ENCODE measurements at places on chromosomes 1 and 21.

- DNase-seq: no peak
Observed at GRCh38 chr1:51663105-51663504, 46.2 kb downstream of the OSBPL9 start.

DNA sequence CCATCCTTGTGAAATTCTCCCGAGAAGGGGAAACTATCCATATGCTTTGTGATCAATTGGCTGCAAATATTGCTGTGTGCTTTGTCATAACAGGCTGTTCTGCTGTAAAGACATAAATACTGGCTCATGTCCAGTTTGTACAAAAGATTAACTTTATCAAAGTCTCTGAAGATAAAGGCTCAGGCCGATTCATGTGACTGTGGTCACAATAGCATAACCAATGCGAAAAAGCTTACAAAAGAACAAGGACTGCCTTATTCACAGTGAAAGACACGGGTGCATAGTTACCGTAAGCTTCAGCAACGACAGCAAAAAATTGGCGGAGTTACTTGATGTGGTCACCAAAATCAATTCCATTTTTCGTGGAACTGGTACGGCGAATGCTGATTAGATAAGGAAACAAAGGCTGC, 173.6 kb upstream of the CHRM3 start:
- DNase-seq: no peak

GRCh38 chr1:58844176-58844575, 60.3 kb upstream of the JUN start:
- no peak for DNase-seq

- DNase-seq: no peak
Observed at GRCh38 chr1:229710746-229711145, 84.7 kb downstream of the URB2 start.

DNA sequence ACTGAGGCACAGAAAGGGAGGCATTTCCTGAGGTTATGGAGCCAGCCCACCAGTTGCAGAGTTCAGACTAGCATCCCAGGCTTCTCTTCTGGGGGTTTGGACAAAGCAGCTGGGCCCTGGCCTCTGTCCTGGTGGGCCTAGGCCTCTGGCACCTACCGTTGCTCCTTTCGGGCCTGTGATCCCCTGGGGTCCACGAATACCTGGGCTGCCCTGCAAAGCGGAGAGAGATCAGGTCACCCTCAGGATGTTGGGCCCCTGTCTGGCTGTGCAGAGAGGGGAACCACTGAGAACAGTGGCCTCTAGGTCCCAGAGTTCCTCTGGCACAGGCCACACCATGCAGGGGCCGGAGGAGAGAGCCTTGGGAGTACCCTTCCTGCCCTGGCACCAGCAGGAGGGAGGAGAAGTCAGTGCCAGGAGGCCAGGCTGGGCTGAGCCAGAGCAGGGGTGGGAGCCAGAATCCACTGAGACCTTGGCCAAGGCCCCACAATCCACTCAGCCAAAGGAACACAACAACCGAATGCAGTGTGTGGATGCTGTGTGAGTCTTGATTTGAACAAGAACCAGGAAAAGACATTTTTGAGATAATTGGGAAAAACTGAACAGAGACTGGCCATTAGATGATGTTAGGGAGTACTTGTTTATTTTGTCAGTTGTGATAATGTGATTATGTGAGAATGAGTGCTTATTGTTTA, 8.9 kb downstream of the COL9A2 start:
- DNase-seq: no peak

DNA sequence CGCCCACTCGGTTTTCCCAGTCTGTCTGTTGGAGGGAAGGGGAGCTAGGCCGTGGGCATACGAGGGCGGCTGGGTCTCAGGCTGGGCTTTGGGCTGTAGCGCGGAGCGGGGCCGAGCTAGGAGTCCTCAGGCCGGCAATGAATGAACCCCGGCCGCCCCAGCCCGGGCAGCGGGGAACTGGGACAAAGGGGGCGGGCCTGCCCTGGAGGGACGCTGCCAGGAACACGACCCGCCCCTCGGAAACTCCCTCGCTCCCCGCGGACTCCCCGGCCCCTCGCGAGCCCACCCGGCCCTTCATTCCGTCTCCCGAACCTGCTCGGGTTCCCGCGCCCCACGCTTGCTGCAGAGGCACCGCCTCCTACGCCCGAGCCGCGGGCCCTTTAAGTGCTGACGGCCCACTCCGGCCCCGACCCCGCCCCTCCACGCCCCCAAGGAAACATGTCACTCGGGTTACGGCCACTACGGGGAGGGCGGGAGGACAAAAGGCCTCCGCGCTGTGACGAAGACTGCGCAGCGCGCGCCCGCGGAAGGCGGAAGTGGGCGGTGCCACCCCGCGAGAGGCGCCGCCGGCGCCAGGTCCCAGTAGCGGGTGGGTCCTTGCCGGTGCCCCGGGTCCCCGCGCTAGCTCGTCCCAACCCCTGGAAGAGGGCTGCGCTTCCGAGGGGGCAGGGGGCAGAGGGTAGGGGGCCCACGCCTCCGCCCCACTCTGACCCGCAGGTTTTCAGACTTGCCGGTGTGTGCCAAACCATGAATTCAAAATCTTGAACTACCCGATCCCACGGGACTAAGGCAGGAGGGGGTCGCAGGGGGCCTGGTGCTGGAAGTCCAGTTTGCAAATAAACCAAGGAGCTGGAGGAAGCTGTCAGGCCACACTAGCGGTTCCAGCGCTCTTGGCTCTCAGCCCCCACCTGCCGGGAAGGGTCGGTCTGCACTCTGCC, at the start of gene GALE:
GALE (minus strand) TSS at position 355 of the 938 bp plus-strand sequence. CDS start 1,747 bp downstream, outside the sequence.
- DNase-seq: peak; percentile 60

- no peak for DNase-seq
Observed at GRCh38 chr21:14482165-14482564, 64.0 kb downstream of the SAMSN1 start.

- no peak for DNase-seq
Observed at GRCh38 chr1:119603695-119604094, 44.4 kb downstream of the ZNF697 start.

GRCh38 chr1:68231627-68232288, 565 bp downstream of the WLS start:
- peak; percentile 54 for DNase-seq

- DNase-seq: no peak
Observed at GRCh38 chr21:43211760-43212115, 42.9 kb downstream of the CRYAA start.

DNA sequence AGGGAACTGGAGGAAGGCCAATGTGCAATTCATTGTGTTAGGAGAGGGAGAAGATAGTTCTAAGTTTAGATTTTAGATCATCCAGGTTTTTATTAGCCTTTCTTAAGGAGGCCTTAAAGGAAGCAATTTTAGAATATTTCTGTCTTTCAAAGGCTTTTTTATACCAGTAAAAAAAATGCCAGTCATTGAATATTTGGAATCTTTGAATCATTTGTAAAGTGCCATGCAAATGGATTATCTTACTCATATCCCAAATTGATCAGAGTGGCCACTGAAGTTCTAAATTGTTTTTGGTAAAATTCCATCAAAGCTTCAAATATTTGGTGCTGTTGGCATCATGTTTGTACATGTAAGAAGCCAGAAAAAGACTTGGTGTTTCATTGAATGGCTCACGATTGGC, 244.8 kb downstream of the RPS6KC1 start:
- no peak for DNase-seq

DNA sequence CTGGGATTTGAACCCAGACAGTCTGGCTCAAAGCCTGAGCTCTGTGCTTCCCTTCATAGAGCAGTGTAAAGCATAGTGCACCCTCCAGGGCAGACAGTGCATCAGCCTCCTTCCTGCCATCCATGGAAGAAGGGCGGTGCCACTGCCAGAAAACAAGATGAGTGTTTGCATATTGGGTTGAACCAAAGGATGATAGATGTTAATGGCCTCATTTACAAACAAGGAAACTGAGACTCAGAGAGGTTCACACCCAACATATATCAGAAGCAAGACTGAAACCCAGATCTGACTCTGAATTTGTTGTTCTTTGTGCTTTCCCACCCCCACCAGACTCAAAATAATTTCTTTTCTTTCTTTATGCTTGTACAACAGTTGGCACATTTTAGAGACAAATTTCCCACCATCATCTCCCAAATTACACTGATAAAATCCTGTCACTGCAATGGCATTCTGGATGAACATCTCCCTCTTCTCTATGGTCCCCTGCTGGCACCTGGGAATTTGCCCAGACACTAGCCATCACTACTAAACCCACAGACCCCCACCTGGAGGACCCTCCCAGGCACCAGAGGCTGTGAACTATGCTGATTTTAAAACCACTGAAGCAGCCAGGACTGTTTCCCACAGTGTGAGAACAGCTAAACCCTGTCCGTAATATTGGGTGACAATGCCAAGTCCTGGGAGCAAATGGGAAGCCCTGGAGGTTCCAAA, 45.4 kb upstream of the MPZL1 start:
- DNase-seq: no peak

DNA sequence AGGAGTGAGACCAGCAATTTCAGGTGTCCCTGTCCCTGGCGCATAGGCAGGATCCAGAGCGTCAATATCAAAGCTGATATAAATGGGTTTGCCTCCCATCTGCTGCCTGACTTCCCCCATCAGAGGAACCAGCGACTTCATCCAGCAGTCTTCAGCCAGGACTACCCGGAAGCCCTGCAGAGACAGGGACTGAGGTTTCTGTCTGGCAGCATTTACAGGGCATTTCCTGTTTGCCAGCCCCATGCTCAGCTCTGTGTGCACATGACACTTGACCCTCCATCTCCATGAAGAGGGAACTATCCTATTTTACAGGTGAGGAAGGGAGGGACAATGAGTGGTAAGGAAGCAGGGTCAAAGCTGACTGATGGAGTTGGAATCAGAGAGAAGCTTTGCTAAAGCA, 7.2 kb downstream of the AGMAT start:
- no peak for DNase-seq

DNA sequence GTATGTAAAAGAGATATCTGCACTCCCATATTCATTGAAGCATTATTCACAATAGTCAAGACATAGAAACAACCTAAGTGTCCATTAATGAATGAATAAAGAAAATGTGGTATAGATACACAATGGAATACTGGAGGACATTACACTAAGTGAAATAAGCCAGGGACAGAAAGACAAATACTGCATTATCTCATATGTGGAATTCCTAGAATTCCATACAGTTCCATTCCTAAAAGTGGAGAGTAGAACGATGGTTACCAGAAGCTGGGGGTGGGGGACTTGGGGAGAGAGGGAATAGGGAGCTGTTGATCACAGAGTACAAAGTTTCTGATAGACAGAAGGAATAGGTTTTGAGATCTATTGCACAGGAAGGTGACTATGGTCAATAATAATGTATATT, 7.4 kb downstream of the TMED5 start:
- DNase-seq: no peak

GRCh38 chr21:29250636-29251035, 48.1 kb upstream of the BACH1 start:
- no peak for DNase-seq
